ENCODE measurements at places on chromosomes 13 and 19.

DNA sequence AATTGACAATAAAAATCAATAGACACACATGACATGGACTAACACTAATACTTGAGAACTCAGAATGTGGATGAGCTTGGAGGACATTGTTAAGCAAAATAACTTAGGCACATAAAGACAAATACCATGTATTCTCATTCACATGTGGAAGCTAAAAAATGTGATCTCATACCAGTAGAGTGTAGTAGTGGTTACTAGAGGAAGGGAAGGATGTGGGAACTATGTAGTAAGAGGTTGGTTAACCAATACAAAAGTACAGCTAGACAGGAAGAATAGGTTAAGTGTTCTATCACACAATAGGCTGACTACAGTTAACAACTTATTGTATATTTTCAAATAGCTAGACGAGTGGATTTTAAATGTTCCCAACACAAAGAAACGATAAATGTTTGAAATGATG is 415.8 kb upstream of the KLF12 start:
- no peak for DNase-seq

- DNase-seq: no peak
Observed at GRCh38 chr13:98984983-98985382, 7.1 kb upstream of the DOCK9 start.

DNA sequence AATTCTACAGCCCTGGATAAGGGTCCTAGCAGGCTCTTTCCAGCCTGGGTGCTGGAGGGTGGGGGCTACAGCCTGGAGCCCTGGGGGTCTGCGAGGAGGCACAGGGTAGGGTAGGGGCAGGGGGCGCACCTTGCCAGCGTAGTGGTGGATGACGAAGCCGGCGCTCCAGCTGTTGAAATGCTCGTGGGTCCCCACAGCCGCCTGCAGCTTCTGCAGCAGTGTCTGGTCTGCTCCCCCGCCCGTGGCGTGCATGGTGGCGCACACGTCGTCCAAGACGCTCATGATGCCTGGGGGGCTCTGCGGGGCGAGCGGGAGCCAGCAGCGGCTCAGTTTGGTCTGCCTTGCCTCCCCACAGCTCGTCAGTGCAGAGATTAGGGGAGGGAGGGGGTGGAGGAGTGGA is 30.2 kb upstream of the ZNF414 start:
- DNase-seq: no peak

DNA sequence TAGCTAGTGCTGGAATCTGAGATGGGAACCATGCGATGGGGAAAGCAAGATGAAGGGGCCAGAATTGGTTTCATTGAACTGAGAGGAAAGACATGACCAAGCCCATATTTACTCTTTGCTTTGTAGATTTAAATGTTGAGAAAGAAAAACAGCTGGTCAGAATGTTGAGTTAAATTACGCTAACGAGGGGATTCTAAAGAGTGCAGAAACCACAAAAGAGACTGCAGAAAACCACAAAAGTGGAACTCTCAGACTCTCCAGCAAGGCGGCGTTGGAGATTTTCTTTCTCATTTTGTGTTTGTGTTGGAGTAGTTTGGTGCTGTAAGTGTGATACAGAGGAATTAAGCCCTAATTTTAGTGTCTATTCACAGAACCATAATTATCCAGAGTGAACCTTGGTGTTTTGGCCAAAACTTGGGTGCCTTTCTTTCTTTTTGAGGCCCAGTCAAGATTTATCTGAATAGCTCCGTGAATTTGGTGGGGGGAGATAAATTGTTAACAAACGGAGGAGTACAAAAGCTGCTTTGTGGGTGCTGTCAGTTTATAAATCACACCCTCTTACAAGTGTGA is 26.3 kb downstream of the SAE1 start:
- no peak for DNase-seq

DNA sequence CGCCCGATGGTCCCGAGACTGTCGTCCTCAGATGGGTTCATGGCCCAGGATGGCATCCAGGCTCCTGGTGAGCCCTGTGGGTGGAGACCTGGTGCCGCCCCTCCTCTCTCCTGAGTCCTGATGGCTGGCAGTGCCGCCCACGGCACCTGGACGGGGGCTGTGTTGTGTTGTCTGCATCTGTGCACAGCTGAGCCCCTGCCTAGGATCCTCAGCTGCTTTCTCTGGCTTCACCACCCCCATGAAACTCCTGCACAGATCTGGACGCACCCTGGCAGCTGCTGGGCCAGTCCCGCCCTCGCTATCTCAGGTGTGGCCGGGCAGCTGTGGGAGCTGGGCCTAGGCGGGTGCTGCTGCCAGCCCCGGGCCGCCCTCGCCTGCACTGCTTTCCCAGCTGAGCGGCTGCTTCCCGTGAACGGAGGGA is 27.7 kb downstream of the MCF2L start:
- DNase-seq: no peak

DNA sequence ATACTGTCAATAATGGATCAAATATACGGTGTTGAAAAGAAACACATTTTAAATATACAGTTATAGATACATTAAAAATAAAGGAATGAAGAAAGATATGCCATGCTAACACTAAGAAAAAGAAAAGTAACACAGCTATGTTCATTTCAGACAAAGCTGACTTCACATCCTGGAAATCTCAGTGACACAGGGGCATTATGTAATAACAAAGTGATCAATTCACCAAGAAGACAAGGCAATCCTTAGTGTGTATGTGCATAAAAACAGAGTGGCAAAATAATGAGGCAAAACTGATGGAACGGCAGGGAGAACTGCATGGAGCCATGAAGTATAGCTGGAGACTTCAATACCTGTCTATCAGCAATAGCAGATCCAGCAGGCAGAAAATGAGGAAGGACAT is 13.1 kb downstream of the ZNF14 start:
- DNase-seq: no peak

DNA sequence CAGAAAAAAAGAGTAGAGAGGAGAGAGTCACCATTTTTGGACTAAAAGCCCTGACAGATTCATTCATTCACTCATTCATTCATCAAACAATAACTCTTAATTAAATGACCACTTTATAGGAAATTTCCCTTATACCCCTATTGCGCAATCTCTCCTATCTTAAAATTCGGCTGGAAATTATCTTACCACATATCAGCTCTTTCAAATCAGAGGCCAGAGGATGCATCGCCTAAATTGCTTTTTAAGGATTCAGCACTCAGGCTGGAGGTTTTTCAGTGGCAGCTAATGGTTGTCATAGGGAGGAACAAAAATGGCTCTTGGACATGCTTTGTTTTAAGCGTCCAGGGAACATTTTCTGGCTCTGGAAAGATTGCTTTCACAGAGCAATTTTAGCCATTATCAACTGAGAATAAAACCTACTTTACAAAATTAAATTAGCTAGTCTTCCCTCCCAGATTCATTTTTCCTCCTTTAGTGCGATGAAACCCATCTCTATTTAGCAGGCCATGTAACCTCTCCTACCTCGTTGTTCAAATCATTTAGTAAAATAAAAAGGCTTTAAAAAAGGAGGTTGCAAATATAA is 115.2 kb downstream of the OLFM4 start:
- no peak for DNase-seq

- DNase-seq: no peak
Observed at GRCh38 chr13:113794086-113794485, 35.1 kb downstream of the TMEM255B start.

DNA sequence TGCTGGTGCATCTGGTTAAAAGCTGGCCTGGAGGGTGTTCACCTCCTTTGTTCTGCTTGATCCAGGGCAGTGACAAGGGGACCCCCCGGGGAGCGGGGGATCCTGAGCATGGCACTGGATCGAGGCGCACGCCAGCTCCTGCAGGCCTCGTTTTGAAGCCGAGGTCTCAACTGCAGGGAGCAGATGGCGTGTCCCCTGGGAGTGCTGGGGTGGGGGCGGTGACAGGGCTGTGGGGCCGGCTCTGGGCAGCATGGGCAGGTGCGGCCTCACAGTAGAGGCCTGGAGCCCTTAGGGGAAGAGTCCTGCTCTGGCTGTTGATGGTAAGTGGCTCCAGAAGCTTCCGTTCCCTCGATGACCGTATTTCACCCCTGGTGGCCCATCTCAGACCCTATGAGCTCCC is 51.8 kb downstream of the CRTC1 start:
- DNase-seq: no peak

DNA sequence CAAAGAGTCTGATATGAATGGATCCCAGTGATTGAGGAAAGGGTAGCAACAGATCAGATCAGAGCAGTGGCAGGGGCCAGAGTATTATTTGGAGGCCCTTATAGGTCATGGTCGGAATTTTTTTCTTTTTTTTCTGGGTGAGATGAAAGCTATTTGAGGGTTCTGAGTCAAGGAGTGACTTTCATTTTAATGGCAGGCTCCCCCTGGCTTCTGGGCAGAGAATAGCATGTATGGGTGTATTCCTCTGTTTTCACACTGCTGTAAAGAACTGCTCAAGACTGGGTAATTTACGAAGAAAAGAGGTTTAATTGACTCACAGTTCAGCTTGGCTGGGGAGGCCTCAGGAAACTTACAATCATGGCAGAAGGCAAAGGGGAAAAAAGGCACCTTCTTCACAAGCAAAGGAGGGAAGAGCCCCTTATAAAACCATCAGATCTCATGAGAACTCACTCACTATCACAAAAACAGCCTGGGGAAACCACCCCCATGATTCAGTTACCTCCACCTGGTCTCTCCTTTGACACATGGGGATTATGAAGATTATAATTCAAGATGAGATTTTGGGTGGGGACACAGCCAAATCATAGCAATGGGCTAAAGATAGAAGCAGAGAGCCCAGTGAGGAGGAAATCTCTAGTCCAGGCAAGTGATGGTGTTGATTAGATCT is 3.0 kb upstream of the SLC6A16 start:
- no peak for DNase-seq

GRCh38 chr19:13841086-13841961 is 35.6 kb upstream of the NANOS3 start:
- no peak for DNase-seq

DNA sequence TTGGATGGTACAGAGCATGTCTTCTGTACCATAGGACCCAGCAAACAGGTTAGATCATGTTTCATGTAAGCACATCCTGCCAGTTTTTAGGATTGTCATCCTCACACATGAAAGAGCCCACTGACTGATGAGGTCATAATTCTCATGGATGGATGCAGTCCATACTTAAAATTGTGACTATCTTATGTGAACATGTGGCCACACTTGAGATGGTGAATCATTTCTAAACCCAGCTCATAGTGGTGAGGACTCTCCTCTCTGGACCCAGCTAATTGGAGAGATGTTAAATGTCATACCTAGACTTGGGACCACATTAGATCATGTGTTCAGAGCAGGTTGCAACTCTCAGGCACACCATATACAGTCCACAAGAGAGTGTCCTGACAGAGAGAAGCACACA is 24.8 kb upstream of the ZNF254 start:
- DNase-seq: no peak

- DNase-seq: no peak
Observed at GRCh38 chr13:33004511-33004910, 11.7 kb upstream of the KL start.

GRCh38 chr13:110225609-110226574 is 81.1 kb downstream of the COL4A1 start:
- no peak for DNase-seq

DNA sequence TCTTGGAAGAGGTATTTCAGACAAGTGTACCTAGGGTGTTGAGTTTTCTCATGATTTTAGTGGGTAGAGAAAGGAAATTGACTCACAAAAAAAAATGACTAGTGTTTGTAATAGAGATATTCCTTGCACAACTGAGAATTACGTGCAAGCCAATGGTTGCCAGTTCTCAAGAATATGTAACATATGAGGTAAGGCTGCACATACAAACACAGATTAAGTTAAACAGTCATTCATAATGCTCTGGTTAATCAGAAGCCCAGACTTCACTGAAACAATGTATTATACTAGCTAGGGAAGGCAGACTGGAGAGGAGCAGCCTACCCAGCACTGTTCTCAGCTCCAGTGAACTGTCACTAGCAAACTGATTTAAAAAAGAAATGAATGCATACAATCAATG is 418.3 kb downstream of the DIAPH3 start:
- DNase-seq: no peak

- peak; percentile 76 for DNase-seq
Observed at GRCh38 chr19:11964858-11965645, at the start of gene ZNF763. TSS of gene ZNF763 (plus strand) at chr19:11965040. CDS start at chr19:11965209, 169 bp downstream.

GRCh38 chr13:61294467-61295191 is 121.0 kb downstream of the PCDH20 start:
- no peak for DNase-seq

DNA sequence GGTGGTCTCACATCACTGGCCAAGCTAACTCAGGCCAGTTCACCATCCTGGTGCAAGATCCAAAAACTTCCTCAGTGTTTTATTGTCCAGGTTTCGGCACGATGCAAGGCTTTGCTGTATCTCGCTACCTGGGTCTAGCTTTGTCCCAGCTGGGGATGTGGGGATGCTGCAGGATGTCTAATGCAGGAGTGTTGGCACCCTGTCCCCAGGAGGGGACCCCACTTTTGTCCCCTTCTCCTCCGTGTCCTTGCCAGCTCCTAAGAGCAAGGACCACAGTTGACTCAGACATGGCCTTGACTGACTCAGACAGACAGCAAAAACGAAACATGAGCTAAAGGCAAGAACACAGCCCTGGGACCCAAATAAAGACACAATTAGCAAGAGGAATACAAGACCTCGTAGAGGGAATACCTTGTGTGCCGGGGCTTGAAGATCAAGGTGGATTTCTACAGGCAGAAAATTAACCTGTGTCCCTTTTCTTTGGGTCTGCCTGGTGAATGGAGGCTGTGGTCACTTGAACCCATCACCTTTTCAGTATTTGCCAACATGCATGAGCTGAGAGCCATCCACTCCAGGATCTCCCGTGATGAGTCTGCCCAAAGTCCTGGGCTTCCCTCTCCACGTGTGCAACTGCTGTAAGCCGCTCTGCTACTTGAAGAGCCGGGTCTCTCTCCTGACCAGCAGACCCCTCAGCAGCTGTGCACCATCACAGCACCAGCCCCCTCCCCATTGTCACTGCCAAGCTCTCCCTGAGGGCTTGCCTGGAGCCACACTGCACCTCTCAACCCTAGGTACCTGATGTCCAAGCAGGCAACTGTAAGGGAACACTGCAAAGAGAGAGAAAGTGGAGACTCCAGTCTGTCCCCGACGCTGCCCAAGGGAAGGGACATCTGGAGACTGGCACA is 149.5 kb upstream of the ZNF507 start:
- DNase-seq: no peak

DNA sequence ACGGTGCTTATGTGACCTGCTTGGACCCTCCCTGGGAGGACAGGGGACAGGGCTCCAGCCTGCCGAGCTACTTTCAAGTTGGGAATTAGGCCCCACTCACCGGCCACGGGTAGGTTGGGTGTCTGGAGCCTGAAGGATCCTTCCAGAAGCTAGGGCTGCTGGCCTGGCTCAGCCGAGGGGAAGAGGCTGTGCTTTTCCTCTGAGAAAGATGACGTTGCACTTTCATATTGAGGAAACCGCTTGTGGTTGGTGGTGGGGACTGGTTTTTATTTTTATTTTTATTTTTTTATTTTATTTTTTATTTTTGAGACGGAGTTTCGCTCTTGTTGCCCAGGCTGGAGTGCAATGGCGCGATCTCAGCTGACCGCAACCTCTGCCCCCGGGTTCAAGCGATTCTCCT is at the start of gene TMEM150B:
Gene TMEM150B (minus strand): TSS at position 170 of the 400 bp plus-strand sequence. CDS start 4,305 bp downstream, outside the sequence.
- no peak for DNase-seq

All from activated CD4-positive, alpha-beta T cell treated with anti-CD3 and anti-CD28 coated beads for 1 hour (primary cell).